ENCODE measurements at places on chromosomes 12 and 14. TPM values are rescaled to one million over a fixed set of nuclear protein-coding genes. Genes with fewer than 3 reads are reported as not detected.

AQP2 gene
- not detected for total RNA-seq

SLCO1A2 gene
- not detected for total RNA-seq

AKAP3 gene
- 1.9 TPM for total RNA-seq

HOXC9 gene
- total RNA-seq = 0.72 TPM

ASPG gene
- under 0.01 TPM for total RNA-seq

CLBA1 gene
- total RNA-seq = 14.0 TPM

LBHD2 gene
- total RNA-seq = not detected

OTX2 gene
- not detected for total RNA-seq

OTUB2 gene
- total RNA-seq = 1.7 TPM

MIP gene
- total RNA-seq = not detected

ALG10 gene
- 6.2 TPM for total RNA-seq
